Activated CD4-positive, alpha-beta T cell treated with anti-CD3 and anti-CD28 coated beads for 4 hours (primary cell): ENCODE measurements at places on chromosomes 5 and 9.

DNA sequence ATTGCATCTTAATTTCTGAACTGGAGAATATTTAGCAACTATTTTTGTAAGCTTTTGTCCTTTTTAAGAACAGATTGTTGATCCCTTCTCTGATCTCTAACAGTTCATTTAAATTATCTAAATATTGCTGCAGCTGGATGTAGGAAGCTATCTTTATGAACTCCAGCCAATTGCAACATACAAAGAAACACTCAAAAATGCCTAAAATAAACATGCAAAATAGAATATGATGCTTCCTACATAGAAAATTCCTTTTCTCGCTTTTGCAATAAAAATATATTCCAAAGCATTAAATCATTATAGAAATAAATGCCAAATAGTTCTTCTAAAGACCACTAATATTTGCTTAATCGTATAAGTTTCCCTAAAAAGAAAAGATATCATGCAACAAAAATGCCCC is 218.6 kb downstream of the LURAP1L start:
- no peak for DNase-seq

GRCh38 chr5:149261246-149261645 is 10.4 kb upstream of the AFAP1L1 start:
- DNase-seq, result no peak

DNA sequence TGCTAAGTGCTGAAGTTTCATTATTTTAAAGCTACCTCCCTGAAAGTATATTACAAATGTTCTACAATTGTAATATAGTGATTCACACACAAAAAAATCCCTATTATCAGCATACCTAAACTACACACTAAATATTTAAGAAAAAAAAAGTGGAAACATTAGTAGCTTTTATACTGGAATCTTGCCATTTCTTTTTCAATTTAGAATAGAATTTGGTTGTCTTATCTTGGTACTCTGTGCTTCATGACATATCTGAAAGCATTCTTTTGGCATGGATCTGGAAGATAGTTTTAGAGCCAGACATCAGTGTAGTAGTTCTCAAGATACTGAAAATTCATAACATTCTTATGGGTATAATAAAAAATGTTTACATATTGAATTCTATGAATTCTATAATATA is 35.0 kb downstream of the SLC1A3 start:
- no peak for DNase-seq

GRCh38 chr5:69167493-69167855 is 524 bp downstream of the CCNB1 start:
- DNase-seq, result no peak

DNA sequence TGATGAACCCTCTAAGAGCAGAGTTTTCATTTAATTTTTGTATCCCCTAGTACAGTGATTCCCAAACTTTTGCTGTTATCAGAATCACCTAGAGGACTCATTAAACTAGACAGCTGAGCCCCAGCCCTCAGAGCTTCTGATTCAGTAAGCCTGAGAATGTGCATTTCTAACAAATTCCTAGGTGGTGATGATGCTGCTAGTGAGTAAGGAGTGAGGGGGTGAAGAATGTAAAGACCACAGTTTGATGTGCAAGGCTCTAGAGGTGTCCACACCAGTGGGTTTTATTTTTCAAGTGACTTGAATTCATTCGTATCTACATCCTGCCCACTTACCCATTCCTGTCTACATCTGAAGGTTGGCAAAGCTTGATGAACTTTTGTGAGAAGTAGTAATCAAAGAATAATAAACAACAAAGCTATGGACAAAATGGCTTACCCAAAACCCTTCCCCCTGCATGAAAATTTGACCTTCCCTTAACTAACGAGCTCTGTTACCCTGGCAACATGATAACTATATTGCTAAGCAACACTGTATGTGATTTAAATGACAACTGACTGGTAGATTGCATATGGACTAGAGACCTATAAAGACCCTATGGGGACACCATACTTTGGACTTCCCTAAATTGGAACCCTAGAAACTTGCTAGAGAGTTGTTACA is 35.2 kb downstream of the DTWD2 start:
- no peak for DNase-seq

DNA sequence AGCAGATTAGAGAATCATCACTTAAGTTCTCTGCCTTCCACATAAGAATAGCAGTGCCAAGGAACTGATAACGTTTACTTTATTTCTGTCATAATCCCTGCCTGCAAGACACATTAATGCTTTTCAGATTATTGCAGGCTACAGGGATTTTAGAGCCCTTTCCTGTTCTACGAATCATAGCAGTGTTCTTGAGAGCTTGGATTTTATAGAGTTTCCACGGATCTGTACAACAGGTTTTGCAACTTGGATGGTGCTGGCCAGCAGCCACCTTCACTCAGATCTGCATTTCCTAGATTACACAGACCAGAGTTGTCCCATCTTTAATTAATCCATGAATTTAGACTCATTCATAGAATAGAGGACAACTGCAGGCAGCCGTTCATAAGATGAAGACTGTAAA is 38.1 kb downstream of the SLC12A2 start:
- DNase-seq, result no peak

- DNase-seq, result no peak
Observed at GRCh38 chr5:33582417-33582816, 141.7 kb downstream of the TARS1 start.

DNA sequence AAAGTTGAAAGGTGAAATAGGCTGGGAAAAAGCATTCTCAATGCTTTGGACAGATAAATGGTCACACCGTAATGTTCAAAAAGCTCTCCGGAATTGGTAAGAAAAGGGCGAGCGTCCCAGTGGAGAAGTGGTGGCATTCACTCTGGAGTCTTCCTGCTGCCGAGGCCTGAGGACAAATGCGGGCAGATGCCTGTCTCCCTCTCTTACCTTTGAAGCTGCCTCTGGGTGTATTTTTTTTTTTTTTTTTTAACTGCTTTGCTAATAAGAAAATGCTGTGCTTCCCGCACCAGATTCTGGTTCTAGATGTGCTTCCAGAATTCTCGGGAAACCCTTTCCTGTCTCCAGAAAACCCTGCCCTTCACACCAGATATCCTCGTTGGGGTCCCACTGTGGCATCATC is 24.4 kb upstream of the CTSL start:
- no peak for DNase-seq
